ENCODE measurements at places on chromosomes 16 and 17.

DNA sequence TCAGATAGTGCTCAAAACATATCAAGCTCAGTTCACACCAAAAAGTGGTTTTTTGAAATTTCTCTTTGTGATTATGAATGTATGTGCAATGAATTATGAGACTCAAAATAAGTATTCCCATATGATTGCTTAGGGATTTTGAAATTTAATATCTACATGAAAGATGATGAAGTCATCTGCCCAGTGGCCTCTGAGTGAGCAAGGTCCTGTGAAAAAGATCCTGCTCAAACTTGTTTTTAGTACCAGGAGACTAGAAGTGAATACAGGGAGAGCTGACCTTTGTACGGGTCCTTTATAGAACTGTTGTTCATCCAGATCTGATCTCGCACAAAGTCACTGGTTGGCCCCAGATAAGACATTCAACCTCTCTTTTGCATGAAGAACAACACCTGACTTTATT, 151.9 kb upstream of the MAF start:
- no peak for DNase-seq

GRCh38 chr16:424033-424622, 1.3 kb upstream of the RAB11FIP3 start:
- DNase-seq: no peak

DNA sequence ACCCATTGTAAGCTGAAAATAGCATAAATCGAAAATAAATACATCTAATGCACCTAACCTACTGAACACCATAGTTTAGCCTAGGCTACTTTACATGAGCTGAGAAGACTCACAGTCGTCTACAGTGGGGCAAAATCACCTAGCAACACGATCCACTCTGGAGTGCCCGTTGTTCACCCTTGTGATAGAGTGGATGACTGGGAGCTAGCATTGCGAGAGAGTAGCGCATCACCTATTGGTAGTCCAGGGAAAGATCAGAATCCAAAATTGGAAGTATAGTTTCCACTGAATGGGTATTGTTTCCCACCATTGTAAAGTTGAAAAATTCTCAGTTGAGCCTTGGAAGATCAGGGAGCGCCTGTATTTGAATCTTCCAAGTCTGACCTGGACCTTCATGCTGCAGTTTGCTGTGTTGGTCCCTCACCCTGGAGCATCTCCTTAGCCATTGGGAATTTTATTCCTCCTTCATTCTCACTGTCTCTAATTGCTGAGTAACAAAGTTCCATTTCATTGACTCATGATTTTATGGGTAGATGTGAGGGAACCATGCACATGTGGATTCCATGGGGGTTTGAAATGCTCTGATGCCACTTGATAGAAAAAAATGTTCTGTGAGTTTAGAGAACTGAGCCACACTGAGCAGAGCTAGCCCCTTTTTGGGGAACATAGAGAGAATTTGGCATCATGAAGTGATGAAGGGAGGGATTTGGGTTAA, 19.6 kb downstream of the AKAP1 start:
- no peak for DNase-seq

GRCh38 chr17:58326609-58327362, 1.8 kb downstream of the TSPOAP1 start:
- no peak for DNase-seq

DNA sequence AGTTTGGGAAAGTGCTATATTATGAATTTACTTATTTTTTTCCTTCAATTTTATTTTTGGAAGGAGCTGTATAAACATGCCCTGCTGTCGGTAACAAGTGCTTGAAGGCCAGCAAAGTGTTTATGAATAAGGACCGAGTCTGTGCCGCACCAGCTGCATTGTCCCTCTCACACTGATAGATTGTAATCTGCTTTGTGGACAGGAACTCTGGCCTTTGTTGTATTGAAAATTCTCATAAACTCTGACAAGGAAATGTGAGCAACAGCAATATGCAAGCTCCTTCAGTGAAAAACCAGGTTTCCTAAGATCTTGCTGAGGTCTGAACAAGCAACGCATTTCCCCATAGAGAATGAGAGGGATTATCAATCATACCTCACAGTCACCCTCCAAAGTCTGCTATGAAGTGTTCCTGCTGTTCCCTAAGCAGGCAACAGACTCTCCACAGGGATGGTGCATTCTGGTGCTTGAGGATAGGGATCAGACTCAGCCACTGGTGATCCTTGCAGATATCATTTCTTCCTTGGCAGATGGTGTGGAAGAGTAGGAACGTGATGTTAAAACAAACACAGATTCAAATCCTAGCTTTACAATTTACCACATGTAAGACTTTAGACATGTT, 109.6 kb downstream of the KCNJ2 start:
- no peak for DNase-seq

DNA sequence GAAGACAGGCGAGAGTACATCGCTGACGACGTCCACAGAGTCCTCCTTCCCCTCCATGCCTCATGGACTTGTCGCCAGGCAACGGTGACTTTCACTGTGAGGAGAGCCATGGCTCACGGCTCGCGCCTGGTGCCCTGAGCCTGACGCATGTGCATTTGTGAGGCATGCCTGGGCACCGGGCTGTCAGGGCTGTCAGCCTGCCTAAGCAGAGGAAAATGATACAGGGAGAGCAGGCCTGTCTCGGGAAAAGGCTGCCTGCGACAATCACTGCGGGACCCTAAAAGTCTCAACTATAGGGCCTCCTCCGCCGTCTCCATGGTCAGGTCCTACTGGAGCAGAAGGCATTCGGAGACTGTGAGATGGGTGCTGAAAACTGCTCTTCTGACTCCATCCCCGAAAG, 135.5 kb upstream of the WSB1 start:
- DNase-seq: no peak

- DNase-seq: no peak
These were observed 33.9 kb upstream of the NACA2 start for GRCh38 chr17:61624951-61625350.

- DNase-seq: no peak
These were observed 3.7 kb downstream of the CCNF start for GRCh38 chr16:2432801-2433505.

DNA sequence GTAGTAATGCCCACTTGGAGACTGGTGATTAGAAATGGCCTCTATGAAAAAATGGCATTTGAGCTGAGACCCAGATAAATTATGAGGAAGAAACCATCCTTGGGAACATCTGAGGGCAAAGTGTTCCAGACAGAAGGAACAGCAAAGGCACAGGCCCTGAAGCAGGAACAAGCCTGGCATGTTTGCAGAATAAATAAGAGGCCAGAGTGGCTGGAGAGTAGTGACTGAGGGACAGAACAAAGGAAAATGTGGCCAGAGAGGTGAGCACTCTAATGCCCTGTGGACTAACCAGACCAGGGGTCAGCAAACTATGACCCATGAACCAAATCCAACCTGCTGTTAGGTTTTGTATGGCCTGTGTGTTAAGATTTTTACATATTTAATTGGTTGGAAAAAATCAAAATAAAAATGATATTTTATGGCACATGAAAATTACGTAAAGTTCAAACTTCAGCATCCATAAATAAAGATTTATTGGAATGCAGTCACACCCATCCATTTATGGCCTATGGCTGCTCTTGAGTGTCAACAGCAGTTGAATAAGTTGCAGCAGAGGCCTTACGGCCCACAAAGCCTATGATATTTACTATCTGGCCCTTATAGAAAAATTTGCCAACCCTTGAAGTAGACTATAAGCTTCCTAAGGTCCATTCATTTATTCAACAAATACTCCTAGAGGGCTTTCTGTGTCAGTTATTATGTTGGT, 210.0 kb upstream of the TOX3 start:
- no peak for DNase-seq

DNA sequence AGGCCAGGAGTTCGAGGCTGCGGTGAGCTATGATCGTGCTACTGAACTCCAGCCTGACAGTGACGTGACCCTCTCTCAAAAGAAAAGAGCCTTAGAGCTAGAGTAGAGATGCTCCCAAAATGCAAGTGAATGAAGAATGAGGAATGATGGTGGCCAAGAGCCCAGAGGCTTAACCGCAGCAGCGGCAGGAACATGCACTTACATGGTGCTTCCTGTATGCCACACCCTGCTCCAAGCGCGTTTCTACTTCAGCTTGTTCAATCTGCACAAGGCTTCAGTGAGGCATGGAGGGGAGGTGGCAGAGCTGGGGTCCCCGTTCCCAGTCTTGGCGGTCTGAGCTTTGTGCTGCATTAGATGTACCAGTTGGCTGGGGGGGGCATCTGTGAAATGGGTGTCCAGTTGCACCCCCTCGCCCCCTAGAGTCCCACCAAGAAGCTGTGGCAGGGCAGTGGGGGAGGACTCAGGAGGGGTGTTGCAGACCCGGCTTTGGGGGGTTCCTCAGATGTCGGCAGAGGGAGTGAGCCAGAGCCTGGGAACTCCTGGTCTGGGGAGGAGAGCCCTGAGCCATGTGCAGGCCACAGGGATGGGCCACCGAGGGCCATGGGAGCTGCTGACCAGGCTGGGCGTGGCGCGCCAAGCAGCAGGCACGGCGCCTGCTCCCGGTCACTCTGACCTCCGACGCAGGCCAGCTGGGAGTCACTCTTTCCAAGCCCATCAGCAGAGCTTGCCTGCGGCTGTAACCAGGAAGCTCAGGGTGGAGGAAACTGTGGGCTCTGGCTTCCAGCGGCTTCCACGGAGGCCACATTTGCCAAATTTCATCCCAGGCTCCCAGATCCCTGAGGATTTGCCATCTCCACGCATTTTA, 260.1 kb downstream of the PARN start:
- DNase-seq: no peak

- DNase-seq: no peak
These were observed 101.2 kb downstream of the SALL1 start for GRCh38 chr16:51049678-51050376.

GRCh38 chr16:80417706-80418271, 123.0 kb upstream of the DYNLRB2 start:
- no peak for DNase-seq

GRCh38 chr17:67525239-67526135, 148.4 kb downstream of the PITPNC1 start:
- DNase-seq: no peak

- DNase-seq: no peak
These were observed 7.0 kb downstream of the HEATR3 start for GRCh38 chr16:50072730-50073129.

- DNase-seq: no peak
These were observed 3.8 kb upstream of the TMEM220 start for GRCh38 chr17:10733666-10734065.

GRCh38 chr16:22635357-22635761, 124.7 kb downstream of the NPIPB5 start:
- no peak for DNase-seq

GRCh38 chr16:89902980-89903379, 15.7 kb upstream of the MC1R start:
- no peak for DNase-seq

DNA sequence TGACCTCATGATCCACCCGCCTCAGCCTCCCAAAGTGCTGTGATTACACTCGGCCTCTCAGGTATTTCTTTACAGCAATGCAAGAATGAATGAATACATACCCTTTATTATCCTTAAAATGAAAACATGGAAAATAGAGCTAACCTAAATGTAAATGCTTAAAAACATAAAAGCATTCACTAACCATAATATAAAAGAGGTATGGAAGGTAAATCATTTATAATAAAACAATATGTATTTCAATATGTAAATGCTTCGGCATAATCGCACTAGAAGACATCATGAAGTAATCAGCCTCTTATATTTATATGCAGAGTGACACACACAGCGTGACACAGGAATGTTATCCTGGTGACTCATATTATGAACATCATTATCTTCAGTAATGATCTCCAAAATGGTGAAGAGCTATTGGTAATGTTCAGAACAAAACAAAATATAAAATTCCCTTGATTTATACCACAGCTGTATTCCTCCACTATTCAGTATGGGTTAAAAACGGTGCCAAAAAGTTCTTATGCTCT, 53.9 kb downstream of the AIPL1 start:
- DNase-seq: no peak

DNA sequence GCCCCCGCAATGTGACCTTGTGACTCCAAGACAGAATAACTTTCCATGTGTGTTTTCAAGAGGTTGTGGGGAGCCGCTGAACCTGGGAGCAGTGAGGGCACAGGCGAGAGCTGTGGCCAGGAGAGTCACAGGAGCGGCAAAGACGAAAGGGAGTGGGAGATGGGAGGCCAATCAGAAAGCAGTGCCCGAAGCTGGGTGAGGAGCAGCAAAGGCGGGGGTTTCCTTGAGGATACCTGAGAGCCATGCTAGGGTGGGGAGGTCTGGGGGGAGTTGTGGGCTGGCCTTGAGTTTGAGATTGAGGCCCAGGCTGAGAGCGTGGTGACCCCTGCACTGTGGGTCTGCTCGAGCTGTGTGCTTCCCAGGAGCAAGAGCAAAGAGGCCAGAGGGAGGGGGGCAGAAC, 23.2 kb upstream of the NPTX1 start:
- no peak for DNase-seq

DNA sequence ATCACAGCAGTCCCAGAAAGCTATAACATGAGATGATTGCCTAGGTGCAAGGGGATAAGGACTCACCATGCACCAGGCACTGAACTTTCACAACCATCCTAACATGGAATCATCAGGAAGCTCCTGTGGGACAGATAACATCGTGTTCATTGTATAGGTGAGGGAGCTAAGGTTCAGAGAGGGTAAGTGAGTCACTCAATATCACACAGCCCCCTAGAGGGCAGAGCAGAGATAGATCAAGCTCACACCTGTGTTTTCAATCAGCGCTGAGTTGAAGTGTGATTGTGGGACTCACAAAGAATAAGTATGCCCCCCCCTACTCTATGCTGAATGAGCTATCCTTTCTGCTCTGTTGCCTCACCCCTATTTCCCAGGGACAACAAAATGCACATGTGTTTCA, 377.7 kb upstream of the ERCC4 start:
- DNase-seq: no peak

GRCh38 chr17:41439375-41439774, 1.4 kb downstream of the KRT38 start:
- no peak for DNase-seq

DNA sequence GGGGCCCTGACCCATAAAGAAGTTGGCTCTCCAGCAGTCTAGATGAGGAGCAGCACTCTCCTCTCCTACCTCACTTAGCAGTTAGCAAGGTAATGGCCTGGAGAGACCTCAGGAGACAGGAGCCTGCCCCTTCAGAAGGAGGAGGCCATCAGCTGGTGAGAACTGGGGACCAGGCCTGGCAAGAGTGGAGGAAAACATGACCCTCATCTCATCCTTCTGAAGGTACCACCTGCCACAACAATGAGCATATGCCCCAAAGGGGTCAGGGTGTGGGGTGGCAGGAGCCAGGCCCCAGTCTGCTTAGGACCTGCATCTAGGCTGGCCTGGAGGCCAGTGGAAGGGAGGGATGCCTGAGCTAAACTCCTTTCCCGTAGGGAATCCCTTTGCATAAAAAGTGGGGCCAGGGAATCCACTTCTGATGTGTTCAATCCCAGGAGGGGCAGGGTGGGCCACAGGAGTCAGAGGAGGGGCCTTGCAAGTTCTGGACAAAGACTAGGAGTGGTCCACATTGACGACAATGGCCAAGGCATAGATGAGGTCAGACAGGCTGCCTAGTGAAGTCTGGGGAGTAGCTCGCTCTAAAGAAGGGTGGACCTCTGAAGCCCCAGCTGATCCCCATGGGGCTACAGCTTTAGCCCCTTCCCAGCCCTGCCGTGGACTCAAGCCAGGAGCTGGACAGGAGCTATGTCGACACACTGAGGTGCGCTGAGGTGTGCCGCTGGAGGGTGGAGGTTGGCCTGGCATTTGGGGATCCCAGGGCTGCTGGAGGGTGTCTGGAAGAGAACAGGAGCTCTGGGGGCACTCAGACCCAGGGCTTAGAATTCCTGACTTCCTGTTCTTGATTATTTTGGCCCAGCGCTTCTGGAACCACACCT, 986 bp downstream of the SEBOX start:
- DNase-seq: no peak

- DNase-seq: no peak
These were observed 86.3 kb downstream of the SPECC1 start for GRCh38 chr17:20095336-20096080.

Data from esophagus squamous epithelium (tissue), 5 donors.